Hindlimb muscle (tissue), 1 donor: ENCODE measurements at places on chromosomes 4 and X.

DNA sequence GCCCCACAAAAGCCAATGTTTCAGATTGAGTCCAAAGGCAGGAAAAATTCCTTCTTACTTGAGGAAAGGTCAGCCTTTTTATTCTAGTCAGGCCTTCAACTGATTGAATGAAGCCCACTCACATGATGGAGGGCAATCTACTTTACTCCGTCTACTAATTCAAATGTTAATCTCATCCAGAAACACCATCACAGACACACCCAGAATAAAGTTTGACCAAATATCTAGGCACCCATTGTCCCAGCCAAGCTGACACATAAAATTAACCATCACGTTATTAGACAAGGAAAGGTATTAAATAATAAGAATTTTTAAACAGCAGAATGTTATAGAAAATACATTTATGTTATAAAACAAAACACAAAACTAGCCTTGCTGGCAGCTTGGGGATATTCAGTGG lies 32.9 kb upstream of the SMIM10L2A start:
- DNase-seq: no peak

- no peak for DNase-seq
Measured at GRCh38 chrX:3743801-3744439, 30.5 kb upstream of the PRKX start.

- DNase-seq: no peak
Measured at GRCh38 chr4:19987746-19988145, 264.0 kb upstream of the SLIT2 start.

- DNase-seq: no peak
Measured at GRCh38 chr4:17941731-17942130, 79.8 kb downstream of the LCORL start.

- peak; percentile 72 for DNase-seq
Measured at GRCh38 chrX:138711399-138712347, at the start of gene FGF13. TSS of gene FGF13 (minus strand) at chrX:138711717. CDS start at chrX:138711003, 714 bp downstream.

DNA sequence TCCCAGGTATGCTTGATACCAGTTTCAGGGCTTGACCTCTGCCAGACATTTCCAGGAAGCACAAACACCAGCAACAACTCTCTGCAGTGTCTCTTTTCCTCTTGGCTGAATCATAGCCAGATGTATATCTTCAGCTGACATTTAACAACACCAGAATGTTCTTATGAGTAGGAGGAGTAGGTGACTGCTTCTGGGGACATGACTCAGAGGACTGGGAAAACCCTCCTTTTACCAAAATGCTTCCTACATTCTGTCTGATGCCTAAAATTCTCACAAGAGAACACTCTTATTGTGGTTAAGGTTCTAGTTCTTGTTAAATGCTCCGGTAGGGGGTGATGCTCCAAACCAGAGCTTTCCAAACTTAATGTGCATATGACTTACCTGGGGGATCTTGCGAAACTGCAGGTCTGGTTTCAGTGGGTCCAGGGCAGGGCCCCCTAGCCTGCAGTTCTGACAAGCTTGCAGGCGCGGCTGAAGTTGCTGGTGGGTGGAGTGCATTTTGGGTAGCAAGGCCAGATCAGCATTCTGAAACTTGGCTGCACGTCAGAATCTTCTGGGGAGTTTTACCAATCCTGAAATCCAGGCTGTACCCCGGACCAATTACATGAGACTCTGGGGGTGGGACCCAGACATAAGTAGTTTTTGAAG lies 329.3 kb upstream of the RPS6KA3 start:
- no peak for DNase-seq

GRCh38 chrX:10022580-10023245 lies 55.6 kb downstream of the CLDN34 start:
- DNase-seq: no peak

DNA sequence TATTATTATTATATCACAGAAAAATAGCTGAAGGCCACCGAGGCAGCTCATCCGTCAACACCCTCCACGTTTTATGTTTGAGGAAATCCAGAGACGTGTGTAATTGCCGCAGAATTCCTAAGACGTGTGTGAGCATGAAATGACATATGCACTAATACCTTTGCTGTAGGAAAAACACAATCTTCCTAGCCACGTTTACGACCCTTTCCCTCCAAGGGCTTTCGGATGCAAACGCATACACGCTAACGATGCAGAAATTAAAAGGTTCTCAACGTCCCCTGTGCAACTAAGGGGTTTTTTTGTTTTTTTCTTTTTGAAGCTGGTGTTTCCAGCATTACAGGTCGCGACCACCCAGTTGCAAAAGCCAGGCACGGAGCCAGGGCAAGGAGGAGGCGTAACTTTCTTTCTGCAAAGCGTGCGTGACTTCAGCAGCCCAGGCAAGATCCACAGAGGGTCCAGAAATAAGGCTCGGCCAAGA lies 33.8 kb downstream of the CRLF2 start:
- no peak for DNase-seq

GRCh38 chr4:174375422-174375821 lies 91.7 kb downstream of the CEP44 start:
- no peak for DNase-seq

DNA sequence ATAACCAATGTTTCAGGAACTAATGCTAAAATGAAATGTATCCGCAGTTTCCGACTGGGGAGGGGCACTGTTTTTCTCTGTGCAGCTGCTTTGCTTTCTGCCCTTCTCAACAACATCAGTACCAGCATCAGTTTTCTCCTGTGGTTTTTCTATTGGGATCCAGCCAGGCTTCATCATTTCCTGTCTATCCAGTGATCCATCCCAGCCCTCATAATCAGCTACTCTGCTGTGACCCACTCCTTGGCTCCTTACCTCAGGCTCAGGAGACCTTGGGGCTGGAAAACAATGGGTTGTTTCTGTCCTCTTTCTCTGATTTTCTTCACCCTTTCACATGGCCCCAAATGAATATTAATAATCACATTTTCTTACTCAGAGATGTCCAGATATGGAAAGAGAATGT lies 222.2 kb upstream of the DKK2 start:
- DNase-seq: no peak

GRCh38 chrX:129721870-129722269 lies 16.9 kb upstream of the XPNPEP2 start:
- no peak for DNase-seq

DNA sequence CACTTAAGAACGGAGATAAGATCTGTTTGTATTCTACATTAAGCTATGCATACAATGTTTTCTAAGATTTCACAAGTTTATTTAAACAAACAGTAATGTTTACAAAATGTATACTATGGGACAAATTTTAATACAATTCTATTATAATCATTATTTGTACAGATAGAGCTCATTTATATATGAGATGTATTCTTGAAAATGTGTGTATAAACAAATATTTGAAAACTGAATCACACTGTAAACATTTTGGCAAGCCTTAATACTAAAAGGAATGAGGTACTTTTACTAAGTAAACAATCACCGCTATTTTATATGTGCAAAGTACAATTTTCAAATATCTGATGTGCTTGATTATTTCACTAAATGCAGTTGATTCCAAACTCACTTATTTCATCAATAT lies 119.2 kb upstream of the MAB21L2 start:
- DNase-seq: no peak

DNA sequence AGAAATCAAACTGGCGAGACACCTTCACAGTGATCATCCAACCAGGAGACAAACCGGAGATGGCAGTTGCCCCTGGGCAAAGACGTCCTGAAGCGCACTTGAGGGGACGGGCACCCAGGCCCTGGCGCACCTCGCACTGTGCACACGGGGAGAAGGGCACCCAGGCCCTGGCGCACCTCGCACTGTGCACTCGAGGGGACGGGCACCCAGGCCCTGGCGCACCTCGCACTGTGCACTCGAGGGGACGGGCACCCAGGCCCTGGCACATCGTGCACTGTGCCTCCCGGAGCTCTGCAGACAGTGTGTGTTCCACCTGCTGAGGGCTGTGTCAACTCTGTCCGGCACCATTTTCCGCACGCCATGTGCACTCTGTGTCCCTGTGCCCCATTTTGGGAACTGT lies 34.6 kb upstream of the CPLX1 start:
- DNase-seq: no peak

DNA sequence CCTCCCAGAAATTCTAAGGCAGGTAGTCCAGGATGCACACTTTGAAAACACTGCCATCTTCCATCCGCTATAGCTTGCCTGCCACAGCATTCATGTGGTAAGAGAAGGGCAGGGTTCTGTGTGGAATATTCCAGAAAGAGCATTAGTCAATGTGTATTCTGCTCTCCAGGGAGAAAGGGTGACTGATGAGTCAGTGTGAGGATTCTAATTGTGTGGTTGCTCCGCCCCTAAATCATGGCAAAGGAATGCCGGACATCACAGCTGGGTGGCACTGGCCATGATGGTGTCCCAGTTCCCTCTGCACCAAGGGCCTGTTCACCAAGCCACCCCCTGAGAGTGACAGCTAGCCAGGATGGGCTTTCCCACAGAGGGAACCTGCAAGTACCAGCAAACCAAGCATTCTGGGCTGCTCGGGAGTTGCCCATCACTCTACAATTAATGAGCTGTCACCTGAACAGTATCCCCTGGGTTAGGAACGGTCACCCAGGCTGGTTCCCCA lies 9.5 kb downstream of the IDS start:
- DNase-seq: no peak

- no peak for DNase-seq
Measured at GRCh38 chrX:118872102-118872566, 48.5 kb downstream of the ZCCHC12 start.

DNA sequence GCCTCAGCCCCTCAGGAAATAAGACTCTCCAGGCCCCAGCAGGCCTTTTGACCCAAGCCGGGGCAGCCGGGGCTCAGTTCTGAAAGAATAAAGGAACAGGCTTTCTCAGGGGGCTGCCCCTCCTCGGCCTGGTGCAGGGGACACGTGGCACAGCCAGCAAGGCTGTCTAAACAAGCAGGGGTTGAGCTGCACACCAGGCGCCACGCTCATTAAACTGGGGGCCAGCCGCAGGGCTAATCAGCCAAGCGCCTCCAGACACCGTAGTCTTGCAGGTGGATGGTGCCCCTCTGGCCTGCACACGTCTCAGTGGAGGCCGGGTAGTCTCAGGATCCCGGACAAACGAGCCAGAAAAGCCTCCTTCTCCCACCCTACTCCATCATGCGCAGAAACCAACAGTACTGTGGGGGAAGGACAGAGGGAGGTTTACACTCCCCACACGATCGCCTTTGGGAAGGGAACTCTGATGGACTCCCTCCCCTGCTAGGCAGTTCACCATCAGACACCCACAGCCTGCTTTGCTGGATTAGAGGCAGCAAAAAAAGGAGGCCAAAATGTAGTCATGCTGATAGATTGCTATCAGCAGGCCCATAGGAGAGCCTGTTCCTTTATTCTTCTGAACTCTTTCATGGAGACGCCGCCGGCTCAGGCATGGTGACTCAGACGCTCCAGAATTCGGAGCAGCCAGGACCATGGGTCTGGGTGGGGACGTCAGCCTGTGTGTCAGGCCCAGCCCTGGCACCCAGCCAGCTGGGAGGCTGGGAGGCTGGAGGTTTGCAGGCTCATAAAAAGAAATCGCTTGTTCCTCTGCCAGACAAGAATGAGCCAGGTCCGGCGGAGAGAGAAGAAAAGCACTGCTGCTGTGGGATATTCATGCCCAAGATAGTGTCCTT lies 342.4 kb downstream of the BCOR start:
- peak; percentile 77 for DNase-seq

- DNase-seq: no peak
Measured at GRCh38 chr4:109414938-109415337, 18.7 kb upstream of the SEC24B start.

DNA sequence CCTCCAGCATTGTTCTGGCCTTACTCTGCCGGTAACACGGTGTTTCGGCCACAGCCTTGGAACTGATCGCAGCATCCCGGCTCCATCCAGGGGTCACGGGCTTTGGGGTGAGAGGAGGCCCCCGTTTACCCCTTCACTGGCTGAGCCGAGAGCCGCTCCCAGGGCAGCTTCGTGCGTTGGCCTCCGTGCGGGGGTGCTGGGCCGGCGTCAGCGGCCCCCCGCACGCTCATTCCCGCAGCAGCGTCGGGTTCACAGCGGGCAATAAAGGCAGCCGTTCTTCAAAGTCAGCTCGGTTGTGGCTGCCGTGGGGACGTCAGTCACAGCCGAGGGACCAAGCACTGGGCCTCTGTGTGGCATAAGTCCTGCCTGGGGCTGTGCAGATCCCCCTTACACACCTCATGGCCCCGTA lies 25.3 kb upstream of the PLCXD1 start:
- no peak for DNase-seq

GRCh38 chr4:95548738-95549245 lies at the start of gene UNC5C:
TSS of gene UNC5C (minus strand) at chr4:95548973.
- peak; percentile 58 for DNase-seq

- DNase-seq: no peak
Measured at GRCh38 chrX:9642270-9642995, 123.2 kb downstream of the GPR143 start.

- no peak for DNase-seq
Measured at GRCh38 chrX:21398426-21398825, 24.2 kb downstream of the CNKSR2 start.

DNA sequence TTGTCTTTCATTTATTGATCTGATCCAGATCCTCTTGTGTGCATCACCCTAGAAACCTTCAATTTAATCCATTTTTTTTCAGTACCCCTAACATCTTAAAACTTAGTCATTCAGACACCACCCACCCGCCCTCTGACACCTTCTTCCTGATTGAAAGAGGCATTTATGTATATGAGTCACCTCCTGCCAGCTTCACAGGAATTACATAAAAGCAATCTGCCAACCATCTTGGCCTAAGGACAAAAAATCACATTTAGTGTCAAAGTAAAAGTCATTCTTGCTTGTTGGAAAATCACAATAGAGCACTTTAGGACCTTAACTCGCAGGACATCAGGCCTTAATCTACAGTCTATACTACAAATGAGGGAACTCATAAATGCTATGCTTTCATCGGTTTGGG lies 52.1 kb downstream of the NDST3 start:
- DNase-seq: no peak
